ENCODE measurements at places on chromosomes 7 and 10.

GRCh38 chr10:127905848-127906261, 1.0 kb upstream of the PTPRE start:
- DNase-seq: no peak

DNA sequence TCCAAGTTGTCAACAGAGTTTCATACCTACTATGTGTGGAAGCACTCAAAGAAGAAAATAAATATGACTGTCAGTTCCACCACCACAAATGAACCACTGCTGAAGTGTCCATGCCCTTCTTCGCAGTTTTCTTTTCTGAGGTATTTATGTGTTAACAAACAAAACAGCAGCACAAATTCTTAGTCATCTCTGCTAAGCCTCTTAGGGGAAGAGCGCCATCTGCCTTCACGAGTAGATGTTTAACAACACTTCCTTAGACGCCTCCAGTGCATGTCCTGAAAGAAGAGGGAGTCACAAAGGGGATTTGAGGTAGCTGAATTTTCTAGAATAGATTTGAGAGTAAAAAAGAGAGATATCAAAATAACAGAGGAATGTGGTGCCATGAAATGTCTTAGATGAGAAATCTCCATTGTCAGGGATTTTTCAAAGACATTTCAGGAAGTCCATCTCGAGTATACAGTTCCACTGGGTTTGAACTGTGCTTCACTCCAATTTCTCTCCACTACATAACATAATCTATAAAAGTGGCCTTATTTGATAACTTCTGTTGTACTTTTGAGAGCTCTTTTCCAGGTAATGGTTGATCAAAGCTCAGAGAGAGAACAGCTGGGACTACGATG, 775.3 kb upstream of the POM121L12 start:
- no peak for DNase-seq

DNA sequence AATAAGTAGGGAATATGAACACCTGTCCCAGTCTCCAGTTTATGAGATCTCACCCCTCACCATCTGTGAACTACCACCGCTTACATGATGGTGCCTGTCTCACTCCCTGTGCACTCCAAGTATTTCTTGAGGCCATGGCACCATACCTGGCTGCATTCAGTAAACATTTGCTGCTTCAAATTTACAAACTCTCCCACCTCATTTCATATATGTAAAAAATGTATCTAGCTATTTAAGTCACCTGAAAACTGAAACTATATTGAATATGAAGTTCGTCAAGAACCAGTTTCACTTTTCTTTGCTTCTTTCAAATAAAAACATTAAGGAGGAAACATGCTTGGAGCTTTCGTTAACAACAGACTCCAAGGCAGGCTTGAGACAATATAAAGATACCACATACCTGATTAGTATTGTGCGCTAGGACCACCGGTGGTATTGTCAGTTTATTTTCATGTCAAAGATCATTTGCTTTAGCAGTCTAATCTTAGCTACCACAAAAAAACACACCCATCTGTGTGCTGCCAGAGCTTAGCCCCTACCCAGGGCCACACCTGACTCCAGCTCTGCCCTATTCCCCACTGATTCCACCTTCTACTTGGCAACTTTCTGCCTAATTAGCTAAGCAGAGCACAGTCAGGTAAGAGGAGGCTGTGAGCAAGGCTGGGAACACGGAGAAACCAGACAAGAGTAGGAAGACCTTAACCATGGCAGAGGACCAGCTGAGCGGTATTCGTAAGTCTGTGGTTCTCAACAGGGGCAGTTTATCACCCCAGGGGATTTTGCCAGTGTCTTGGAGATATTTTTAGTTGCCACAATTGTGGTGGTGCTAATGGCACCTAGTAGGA, 92.0 kb downstream of the ZFAND4 start:
- DNase-seq: no peak

DNA sequence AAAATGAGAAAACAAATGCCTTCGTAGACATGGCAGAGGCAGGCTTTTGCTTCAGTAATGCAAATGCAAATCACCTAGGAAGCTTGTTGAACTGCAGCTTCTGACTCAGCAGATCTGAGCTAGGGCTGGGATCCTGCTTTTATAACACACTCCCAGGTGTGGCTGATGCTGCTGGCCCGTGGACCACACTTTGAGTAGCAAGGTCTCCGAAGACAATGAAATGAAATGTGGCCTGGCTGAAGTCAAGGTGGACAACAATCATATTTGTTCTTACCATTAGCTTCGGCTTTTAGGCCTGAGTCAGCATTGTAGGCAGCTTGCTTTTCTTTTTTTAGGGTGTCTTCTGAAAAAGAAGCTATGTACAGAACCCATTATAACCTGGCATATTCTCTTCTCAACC, 26.3 kb downstream of the COL17A1 start:
- DNase-seq: no peak

- DNase-seq: no peak
These were observed 41.1 kb downstream of the ASZ1 start for GRCh38 chr7:117386110-117386706.

GRCh38 chr10:15485684-15486316, 114.7 kb upstream of the FAM171A1 start:
- no peak for DNase-seq

DNA sequence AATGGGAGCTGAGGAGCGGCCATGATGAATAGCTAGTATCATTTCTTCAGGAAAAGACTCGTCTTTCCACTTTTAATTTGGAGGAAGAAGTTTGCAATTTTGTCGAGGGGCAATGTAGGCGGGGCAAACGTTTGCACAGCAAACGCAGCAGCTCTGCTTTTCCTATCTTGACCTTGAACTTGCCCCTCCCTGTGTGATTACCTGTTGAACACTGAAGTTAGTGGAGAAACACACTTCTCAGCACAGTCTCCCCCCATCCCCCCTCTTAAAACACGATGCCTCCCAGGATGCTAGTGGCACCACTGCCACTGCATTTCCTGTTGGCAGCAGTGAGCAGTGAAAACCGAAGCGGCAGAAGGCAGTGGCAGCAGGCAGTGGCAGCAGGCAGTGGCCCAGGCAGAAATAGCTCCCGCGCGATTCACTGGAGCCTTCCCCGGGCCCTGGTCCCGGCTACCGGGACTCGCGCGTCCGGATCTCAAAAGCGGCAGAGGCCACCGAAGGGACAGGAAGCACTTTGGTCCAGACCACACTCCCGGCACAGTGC, at the start of gene EPDR1:
TSS of gene EPDR1 (plus strand) at position 336 of the 544 bp plus-strand sequence. CDS start 300 bp downstream, outside the sequence.
- no peak for DNase-seq

- DNase-seq: no peak
These were observed 175.9 kb downstream of the NEURL1 start for GRCh38 chr10:103669243-103669929.

- no peak for DNase-seq
These were observed 100.6 kb upstream of the ELMO1 start for GRCh38 chr7:37549076-37549931.

- DNase-seq: no peak
These were observed 594.9 kb downstream of the INHBA start for GRCh38 chr7:41107938-41108448.

- DNase-seq: no peak
These were observed 3.6 kb upstream of the ARID5B start for GRCh38 chr10:61897671-61898434.

DNA sequence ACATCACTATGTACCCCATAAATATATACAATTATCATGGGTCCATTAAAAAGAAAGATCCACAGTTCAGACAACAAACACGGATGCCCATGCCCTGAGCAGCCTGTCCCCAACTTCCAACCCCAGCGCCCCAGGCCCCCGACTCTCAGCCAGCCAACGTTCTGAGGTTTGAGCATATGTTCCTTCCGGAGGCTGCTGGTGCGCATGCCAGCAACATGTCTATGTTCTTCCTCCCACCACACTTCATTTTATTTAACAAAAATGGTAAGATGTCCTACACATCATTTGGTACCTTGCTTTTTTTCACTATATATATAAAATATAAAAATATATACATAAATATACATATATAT, 250.9 kb downstream of the MAD1L1 start:
- no peak for DNase-seq

GRCh38 chr10:30762620-30763019, 133.1 kb upstream of the LYZL2 start:
- DNase-seq: no peak

GRCh38 chr10:87507879-87508483, 3.3 kb downstream of the MINPP1 start:
- no peak for DNase-seq

DNA sequence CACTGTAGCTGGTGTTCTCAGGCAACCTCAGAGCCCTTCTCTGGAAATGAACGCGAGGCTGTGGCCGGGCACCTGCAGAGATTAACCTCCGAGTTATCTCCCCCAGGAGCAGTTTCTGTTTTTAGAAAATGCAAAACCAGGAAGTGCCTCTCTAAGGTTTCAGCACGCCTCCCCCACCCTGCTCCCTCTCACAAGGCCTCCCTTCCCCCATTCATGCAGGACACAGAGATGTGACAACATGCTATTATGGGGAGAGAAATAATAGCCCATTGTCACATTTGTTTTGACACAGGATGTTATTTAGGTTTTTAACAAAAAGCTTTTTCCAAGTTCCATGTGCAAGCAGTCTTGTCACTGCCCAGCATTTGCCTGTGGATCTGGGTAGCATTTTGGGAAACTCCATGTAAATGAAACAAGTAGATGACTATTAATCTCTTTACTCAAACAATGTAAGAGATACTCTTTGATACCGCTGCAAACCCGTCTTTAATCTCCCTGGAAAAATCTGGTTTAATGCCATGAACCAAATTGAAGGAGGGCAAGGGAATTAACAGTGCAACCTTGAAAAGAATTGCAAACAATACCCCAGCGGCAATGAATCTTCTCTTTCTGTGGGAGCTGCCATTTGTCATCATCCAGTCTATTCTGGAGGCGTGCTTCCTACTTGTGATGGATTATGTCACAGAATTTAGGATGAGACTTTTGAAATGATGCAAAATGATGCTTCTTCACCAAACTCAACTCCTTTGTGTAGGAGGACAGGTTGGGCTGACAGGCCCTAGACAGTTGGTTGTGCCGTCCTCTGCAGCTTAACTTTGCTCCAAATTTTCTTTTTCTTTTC, 86.5 kb upstream of the NMT2 start:
- DNase-seq: no peak

DNA sequence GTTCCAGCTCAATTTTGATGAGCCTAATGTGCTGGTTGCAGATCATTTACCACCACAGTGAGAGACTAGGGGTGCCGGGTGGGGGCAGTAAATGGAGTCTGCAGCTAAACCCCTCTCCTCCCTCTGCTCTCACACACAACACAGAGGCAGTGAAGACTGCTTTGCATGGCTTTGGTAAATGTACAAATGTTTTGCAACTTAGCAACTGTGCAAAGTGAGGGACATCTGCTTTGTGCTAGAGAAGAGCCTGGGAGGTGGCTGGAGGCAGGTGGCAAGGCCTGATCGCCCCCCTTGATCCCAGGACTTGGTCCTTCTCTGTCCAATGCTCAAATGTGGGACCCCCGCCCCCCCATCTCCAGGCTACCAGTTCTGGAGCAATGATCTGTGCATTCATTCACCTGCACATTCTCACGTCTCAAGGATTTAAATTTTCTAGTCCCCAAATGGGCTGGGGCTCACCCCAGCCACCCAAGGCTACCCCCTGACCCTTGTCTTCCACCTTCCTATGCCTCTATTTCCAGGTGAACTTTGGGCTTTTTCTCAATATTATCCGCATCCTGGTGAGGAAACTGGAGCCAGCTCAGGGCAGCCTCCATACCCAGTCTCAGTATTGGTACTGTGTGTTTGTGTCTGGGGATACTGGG, 11.6 kb downstream of the GHRHR start:
- no peak for DNase-seq

DNA sequence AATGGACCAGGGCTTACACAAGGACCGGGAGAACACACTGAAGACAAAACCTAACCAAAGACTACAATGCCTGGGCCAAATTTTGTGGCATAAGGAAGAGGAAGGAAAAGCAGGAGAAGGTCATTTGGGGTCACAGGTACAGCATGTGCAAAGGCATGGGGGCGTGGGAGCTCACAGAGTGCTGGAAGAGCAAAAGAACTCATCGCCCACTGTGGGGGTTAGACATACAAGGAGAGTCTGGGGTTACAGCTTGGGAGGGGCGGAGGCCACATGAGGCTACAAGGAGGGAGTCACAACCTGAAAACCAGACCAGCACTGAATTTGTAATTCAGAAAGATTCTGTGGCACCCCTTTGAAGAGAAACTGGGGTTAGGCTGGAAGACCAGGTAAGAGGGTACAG, 9.7 kb downstream of the PUS7 start:
- DNase-seq: no peak

- DNase-seq: no peak
These were observed 8.6 kb downstream of the POLD2 start for GRCh38 chr7:44114586-44115310.

GRCh38 chr7:55439627-55440026, 74.5 kb downstream of the LANCL2 start:
- DNase-seq: no peak

DNA sequence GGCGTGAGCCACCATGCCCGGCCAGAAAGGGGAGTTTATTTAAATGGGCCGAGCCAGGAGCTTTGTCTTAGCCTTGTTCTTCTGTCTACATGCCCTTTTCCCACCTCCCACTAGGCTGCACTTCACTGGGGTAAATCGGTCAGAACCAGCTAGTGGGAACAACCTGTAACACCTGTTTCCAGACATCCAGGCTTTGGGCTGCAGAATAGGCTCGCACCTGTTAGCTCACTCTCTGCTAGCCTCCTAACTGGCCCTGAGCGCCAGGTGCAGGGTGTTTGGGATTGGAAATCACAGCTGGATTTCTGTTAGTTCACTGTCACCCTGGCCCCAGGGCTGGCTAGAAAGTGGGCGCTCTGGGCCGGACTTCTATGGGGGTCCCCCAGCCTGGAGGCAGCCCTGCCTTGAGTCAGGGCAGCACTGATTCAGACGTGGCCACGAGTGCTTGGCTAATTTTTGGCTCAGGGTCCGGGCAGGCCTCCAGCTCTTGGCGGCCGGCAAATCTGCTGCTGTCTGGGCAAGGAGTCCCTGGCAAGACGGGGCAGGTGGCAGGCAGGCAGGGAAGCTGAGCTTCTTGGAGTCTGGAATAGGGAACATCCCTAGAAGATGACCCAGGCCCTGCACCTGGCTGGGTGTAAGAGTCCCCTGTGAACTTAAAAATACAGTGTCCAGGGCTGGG, 48.6 kb downstream of the GTF2IRD1 start:
- DNase-seq: no peak

DNA sequence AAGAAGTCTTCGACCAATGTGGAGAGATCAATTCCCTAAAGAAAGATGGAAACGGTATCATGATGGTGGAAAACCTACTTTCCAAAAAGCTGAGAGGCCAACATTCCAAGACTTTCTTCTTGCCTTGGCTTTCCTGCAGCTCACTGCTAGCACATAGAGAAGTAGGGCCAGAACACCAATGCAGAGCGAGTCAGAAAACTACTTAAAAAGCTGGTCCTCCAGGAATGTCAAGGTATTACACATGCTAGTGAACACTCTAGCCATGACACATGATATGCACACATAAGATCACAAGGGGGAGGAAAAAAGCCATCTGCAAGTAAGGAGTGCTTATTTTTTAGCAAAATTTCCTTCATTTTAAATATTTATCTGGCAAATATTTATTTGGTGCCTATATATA, 22.7 kb downstream of the GPAM start:
- no peak for DNase-seq

GRCh38 chr10:114408112-114408967, 4.0 kb upstream of the AFAP1L2 start:
- DNase-seq: no peak

GRCh38 chr7:147089051-147089461, 972.5 kb downstream of the CNTNAP2 start:
- no peak for DNase-seq

Measured in activated CD8-positive, alpha-beta memory T cell treated with anti-CD3 and anti-CD28 coated beads for 4 hours (primary cell).